ENCODE measurements at places on chromosomes 5 and 9.

DNA sequence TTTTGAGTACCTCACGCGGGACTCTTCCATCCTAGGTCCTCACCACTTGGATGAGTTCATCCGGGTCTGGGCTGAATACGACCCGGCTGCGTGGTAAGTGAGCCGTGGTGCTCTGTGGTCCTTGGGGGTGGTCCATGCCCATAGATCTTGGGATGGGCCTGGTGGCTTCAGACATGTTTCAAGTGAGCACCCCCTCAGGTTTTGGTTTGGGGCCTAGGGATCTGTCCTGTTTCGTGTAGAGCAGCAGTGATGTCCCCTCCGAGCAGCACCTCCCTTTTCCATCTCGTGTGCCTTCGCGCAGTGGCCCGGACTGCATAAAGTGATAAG is 218.9 kb downstream of the CACNA1B start:
- no peak for DNase-seq

GRCh38 chr9:114919611-114920010 is 10.8 kb downstream of the TNFSF8 start:
- no peak for DNase-seq

DNA sequence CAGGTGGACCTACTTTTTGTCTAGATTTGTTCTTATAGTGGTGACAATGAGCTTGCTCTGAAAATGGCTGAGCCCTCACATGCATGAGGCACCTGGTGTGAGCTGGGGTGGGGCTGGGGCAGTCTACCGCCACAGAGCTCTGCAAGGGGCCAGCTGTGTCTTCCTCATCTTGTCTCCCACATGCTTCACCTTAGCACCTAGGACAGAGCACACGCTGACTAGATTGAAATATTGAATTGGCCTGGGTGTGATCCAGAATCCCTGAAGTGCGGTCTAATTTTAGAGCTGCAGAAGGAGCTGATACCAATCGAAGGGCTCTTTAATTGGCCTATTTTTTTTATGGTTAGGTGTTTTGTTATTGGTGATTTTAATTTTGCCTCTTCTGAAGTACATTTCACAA is 126.1 kb upstream of the NFIB start:
- no peak for DNase-seq

DNA sequence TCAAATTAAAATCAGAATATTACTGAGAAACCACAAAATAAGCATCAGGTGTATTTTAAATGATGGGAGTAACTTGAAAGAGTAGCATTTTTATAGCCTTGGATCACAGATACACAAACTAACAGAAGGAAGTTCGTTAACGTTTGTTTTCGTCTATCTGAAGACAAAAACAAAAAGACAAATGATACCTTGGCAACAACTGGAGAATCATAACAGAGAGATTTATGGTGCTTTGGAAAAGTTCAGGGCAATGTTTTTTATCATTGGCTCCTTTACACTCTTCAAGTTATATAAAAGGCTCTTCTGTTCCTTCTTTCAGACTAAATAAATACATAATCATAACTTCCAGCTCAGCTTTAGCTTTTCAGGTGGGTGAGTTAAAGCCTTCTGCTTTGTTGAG is 128.1 kb upstream of the VLDLR start:
- no peak for DNase-seq

GRCh38 chr5:366541-367357 is 45.2 kb downstream of the AHRR start:
- no peak for DNase-seq

Data from activated CD8-positive, alpha-beta memory T cell treated with anti-CD3 and anti-CD28 coated beads for 48 hours (primary cell).